Fibroblast of villous mesenchyme (primary cell): ENCODE measurements at places on chromosomes 2 and 18. TPM values are rescaled to one million over a fixed set of nuclear protein-coding genes. Genes with fewer than 3 reads are reported as not detected.

Gene ANKRD30BL
- total RNA-seq: not detected in 2 replicates

Gene EGR4
- total RNA-seq: not detected in 2 replicates

- DNase-seq: no peak
These were observed 23.8 kb upstream of the ODC1 start for GRCh38 chr2:10471955-10472354.

DNA sequence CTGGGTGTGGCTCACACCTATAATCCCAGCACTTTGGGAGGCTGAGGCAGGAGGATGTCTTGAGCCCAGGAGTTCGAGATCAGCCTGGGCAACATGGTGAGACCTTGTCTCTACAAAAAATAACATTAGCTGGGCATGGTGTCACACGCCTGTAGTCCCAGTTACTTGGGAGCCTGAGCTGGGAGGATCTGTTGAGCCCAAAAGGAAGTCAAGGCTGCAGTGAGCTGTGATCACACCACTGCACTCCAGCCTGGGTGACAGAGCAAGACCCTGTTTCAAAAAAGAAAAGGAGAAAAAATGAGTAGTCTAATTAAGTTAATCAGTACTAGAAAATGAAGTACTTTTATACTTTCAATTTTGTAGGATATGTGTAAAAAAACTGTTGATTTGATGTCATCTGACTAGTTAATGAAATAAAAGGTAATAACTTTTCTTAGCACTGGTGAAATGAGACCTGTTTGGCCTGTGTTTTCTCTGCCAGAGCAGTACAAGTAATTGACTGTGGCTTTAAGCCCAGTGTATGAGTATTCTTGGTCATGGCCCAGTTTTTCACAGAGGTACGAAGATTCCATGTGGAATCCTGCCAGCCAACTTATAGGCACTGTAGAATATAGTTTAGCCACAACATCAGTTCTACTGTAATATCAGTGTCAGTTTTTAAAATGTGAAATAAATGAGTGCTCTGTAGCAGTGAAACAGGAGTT is 35.8 kb downstream of the MFSD6 start:
- DNase-seq: peak; percentile 13

DNA sequence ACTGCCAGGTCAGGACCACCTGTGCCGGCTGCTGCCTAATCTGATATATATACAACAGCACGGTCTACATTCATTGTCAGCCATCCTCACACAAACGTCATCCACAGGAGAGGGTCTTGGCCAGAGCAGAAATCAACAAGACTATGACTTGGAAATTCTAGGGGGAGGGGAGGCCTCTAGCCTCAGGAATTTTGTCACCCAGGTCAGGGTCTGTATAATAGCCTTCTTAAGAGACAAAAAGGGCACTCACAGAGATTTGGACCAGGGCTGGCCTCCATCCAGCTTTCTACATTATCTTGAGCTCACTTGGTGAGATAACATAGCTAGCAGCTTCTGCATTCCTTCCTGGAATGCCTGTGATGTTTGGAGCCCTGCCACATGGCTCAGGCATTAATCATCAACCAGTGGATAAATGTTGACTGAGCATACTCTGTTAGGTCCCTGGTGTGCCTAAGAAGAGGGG is 50.4 kb upstream of the CTIF start:
- DNase-seq: peak; percentile 82

Gene CNRIP1
- total RNA-seq: 24.6 and 25.1 TPM in 2 replicates

- DNase-seq: no peak
These were observed 56.8 kb upstream of the KIDINS220 start for GRCh38 chr2:8893978-8894820.

- no peak for DNase-seq
These were observed 251.4 kb upstream of the ZEB2 start for GRCh38 chr2:144771348-144771747.

Gene CD207
- total RNA-seq: not detected in 2 replicates

GRCh38 chr2:178943745-178944144 is 106.2 kb downstream of the CCDC141 start:
- no peak for DNase-seq

GRCh38 chr2:232541961-232542714 is 2.6 kb downstream of the CHRNG start:
- no peak for DNase-seq

Gene PAX3
- not detected in 2 replicates for total RNA-seq

Gene CFAP210
- not detected in 2 replicates for total RNA-seq

Gene MYOM1
- 0.32 and 0.86 TPM in 2 replicates for total RNA-seq
